ENCODE measurements at places on chromosomes 6 and 20.

DNA sequence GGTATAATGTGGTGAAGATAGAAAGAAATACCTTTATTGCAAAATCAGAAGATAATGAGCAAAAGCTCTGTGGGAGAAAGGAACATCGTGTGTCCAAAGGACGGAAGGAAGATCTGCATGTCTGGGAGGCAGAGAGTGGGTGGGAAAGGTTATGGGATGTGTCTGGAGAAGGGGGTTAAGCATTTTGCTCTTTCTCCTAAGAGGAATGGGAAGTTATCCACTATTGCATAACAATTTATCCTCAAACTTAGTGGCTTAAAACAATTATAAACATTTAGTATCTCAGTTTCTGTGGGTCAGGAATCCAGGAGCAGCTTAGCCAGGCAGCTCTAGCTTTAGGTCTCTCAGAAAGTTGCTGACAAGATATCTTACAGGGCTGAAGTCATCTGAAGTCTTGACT lies 229.1 kb upstream of the CITED2 start:
- DNase-seq: no peak

DNA sequence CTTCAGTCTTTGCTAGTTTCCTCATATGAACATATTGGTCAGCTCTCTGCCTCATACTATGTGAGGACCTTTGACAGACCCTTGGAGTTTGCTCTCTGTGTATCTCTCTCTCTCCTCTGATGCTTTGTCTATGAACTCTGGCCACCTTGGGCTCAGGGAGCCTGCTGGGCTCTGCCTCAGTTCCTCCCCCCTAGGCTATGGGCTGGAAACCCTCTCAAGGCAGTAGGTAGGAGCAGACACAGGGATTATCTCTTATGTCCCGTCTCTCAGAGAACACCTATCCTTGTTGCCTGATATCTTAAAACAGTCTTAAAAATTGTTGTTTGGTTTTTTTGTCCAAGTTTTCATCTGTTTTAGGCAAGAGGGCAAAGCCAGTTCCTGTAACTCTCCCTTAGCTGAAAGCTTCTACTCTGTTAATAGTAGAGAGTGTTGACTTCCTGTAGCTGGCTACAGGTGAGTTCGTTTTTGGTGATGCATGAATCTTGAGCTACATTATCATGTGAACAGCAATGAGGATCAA lies 68.3 kb downstream of the BCAS1 start:
- DNase-seq: no peak

GRCh38 chr6:41489120-41489851 lies 56.9 kb upstream of the FOXP4 start:
- no peak for DNase-seq

DNA sequence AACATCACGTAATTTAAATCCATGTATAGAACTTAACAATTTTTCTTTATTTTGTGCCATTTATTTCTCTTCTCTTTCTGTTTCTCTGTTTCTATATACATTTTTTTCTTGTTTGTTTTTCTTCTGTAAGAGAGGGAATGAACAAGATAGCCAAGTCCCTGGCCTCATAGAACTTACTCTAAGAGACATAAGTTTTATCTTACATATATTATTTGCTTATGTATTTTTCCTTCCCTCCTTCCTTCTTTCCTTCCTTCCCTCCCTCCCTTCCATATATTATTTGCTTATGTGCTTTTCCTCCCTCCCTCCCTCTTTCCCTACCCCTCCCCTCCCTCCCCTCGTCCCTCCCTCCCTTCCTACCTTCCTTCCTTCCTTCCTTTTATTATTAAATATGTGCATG lies 13.0 kb downstream of the DOK5 start:
- DNase-seq: no peak

- DNase-seq: no peak
Measured at GRCh38 chr20:41499961-41500725, 118.0 kb downstream of the CHD6 start.

DNA sequence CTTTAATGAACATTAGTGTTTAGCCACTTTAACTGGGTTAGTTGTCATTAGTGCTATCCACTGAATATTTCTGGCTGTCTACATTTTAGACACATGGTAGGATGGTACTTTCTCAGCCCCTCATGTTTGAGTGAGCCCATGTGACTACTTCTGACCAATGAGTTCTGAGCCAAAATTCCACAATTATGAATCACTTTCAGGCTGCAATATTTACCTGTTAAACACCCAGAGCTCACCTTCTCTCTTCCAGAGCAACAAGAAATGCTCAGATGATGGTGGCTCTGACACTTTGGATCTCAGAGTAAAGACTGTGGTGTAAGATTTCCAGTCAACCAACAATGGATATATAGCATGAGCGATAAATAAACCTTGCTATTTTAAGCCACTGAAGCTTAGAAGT lies 24.8 kb downstream of the SPACA1 start:
- DNase-seq: no peak

DNA sequence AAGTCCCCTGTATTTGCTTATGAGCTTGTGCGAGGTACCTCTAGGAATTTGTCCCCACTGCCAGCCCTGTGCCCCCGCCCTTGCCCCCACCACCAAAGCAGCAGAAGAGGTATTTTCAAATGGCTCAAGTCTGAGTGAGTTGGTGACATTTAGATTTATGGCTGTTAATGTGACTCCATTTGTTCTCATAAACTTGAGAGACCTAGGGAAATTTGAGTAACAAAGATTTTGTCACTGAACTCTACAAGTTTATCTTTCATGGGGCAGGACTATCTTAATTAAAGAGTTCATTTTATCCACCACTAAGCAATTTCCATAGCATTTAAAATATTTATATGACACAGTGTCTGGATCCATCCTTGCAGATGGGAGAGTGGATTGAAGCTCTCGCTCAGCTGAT lies 108.5 kb downstream of the PRND start:
- no peak for DNase-seq

- no peak for DNase-seq
Measured at GRCh38 chr6:39770446-39770845, 21.7 kb upstream of the DAAM2 start.

- DNase-seq: no peak
Measured at GRCh38 chr6:90586546-90586835, 381 bp downstream of the MAP3K7 start.

DNA sequence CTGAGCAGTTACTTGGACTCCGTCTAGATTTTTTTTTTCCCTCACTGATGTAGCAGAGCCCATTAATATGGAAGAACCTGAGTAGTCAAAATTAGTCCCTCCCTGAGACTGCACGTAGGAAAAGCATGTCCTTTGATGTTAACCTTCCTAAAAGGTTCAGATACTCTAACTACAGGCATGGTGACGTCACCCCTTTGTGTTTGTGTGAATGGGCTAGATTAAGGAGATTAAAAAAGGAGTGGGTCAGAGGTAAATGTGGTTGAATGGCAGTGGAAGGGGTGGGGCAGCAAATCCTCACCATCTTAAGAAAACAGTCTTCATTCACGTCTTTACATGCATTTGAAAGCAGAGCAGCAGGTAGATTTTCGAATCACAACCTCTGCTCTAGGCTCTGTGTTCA lies 521.1 kb downstream of the TFAP2B start:
- DNase-seq: no peak

GRCh38 chr6:95294043-95294442 lies 283.3 kb upstream of the MANEA start:
- no peak for DNase-seq

- no peak for DNase-seq
Measured at GRCh38 chr20:62001178-62001715, 64.4 kb downstream of the TAF4 start.

DNA sequence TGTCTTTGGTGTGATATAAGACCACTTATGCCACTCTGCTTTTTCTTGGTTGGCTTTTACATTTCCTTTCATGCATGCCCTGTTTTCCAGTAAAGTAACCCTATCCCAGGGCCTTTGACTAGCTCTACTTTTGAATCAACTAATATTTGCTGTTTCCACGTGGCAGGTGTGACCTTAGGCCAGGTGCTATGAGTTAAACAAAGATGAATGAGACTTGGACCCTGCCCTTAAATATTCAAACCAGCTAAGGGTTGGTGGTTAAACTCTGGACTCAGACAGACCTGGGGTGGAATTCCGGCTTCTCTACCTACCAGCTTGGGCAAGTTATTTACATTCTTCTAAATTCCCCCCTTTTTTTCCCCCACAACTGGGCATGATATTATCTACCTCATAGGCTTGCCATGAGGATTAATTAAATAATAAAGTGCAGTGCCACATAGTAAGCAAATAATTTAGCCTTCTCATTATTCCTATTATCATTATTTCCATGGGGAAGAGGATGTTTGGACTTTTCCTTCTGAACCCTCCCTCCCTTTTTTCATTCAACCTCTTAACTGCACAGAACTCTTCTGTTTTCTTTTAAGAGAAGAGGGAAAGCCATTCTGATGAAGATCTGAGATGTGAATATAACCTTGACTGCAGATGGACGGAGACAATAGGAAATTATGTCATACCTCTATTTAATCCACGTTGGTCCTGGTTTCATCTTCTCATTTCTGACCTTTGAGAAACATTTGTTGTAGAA lies 143.6 kb upstream of the TNFAIP3 start:
- DNase-seq: no peak

DNA sequence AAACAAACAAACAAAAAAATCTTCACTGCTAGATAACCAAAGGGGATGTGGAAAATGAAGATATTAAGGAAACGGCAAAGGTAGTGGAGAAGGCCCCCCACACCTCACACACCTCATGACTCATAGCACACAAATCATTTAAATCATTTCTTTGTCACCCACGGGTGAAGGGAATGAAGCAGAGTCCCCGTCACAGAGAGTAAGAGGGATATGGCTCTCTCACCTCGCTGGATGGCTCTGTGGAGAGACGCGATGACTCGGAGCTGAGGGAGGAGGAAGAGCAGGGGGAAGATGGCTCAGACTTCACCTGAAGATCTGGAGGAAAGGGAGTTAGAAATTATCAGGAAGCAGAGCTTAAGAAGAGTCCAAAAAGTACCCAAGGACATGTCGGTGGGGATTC lies 1.2 kb downstream of the ATF6B start:
- no peak for DNase-seq

DNA sequence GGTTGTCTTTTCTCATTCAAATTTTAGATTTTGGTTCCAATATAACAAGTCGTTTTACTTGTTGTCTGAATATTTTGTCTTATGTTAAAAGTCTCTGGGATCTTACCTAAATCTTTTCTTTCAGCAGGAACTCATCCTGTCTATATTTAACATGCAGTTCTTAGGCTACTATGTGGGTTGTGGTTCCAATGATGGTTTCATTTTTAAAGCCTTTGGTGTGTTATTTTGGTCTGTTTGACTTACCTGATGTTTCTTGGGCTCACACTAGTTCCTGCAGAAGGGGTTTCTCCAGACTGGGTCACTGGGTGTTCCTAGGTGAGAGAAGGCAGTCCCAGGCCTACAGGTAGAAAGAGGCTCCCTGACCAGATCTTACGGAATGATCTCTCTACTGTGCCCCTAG lies 17.4 kb downstream of the PRL start:
- no peak for DNase-seq

- DNase-seq: no peak
Measured at GRCh38 chr20:25058051-25058846, at the start of gene ACSS1. Gene ACSS1 (minus strand): TSS chr20:25058139. CDS start chr20:25058102, 37 bp downstream.

DNA sequence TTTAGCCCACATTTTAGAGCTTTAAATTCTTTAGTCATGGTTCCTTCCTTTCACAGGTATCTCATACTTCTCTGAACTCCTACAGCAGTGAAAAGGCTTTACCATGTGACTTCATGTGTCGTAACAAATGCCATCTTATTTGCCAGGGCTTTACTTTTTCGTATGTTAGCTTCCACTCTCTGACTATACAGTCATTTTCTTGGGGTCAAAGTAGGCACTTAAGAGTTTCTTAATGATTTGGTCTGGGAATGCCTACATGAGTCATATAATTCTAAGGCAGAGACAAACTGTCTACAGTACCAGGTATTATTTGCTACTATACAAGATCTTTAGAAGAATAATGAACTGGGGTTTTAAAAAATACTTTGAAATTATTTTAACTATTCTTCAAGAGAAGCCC lies 15.0 kb downstream of the RAB23 start:
- peak; percentile 63 for DNase-seq

GRCh38 chr6:28729501-28730402 lies 194.0 kb downstream of the TRIM27 start:
- no peak for DNase-seq

GRCh38 chr20:49562311-49563014 lies 5.5 kb downstream of the PTGIS start:
- DNase-seq: peak; percentile 79

- DNase-seq: no peak
Measured at GRCh38 chr6:155036907-155037306, 41.8 kb downstream of the TIAM2 start.

GRCh38 chr6:168555618-168556273 lies 114.8 kb downstream of the SMOC2 start:
- DNase-seq: no peak

DNA sequence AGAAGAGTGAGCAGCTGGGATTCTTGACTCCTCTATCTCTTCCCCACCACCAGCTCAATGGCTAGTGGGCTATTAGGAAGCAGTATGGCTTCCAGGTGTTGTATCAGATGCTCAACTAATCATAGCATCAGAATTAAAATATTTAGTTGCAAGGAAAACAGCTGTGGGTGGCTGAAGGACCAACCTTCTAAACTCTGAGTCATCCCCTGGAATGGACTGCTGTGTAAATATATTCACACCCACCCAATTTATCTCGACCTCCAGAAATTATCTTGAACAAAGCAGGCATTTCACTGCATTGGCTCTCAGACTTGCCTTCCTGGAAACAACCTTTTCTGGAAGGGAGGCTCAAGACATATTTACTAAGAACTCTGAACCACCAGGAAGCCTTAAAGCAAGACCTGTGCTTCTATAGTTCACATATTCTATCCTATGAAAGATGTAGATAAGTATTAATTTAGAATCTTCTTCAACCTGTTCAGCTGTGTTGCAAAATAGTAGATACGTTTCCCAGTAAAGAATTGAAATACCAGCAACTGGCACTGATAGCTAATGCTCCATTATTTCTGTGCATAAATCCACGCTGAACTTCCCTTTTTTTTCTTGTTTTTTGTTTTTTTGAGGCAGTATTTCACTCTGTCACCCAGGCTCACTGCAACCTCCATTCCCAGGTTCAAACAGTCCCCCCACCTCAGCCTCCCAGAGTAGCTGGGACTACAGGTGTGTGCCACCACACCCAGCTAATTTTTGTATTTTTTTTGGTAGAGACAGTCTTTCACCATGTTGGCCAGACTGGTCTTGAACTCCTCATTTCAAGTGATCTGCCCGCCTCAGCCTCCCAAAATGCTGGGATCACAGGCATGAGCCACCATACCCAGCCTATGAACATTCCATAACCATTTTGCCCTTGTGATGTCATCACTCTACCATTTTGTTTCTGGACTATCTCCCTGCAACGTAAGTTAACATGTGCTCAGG lies 56.9 kb upstream of the CD2AP start:
- peak; percentile 65 for DNase-seq

- DNase-seq: no peak
Measured at GRCh38 chr20:63085151-63085861, 78.5 kb upstream of the BHLHE23 start.

DNA sequence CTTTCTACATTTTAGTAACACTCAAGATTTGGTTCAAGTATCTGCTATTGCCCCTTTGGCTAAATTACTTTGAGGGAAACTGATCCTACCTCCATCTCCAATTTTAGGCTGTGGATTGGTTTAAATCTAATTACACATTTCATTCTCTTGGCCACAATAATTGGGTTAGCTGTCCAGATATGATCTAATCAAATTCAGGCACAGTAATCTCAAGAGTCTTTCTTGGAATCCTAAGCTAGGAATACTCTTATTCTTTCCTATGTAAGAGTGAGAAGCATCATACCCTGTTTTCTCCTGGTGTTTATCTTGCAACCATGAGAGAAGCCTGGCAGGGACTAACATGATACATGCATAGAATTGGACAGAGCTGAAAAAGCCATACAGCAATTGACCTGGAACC lies 300.4 kb upstream of the MARCKS start:
- DNase-seq: no peak

GRCh38 chr6:61841958-61842357 lies 444.1 kb downstream of the KHDRBS2 start:
- no peak for DNase-seq
